ENCODE measurements at places on chromosomes 2 and 18.

GRCh38 chr18:35868915-35869314, 103.6 kb upstream of the RMP24 start:
- no peak for DNase-seq

DNA sequence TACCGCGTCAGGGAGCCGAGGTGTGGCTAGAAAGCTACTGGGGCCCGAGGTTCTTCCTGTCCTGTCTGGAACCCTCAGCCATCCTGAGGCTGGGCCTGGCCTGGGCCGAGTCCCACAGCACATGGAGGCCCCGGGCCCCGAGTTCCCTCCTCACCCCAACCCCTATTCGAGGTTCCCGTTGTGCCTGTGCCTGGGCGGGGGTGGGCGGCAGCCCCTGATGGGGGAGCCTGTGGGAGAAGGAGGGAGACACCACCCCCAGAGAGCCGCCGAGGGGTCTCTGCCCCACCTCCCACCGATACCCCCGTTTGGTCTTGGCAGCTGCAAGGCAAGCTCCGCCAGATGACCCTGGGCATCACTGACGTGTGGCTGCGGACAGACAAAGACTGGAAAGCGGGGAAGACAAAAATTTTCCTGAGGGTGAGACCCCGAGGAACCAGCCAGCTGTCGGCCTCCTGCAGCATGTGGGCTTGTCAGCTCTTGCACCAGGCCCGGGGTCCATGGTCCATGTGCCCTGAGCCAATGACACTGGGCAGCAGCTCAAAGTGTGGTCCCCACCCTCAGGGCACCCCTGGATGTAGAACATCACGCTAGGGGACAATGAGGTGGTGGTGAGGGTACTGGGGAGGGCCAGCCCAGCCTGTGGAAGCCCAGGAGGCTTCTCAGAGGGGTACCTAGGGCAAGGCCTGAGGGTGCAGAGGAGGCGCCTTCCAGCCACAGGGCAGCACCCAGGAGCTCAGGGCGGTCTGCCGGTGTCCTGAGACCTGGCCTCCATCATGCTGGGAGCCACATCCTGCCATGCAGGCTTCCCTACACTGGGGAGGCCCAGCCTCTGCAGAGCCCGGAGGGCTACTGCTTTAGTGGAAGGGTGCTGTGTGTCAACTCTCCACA, 52.5 kb upstream of the GPR17 start:
- no peak for DNase-seq

DNA sequence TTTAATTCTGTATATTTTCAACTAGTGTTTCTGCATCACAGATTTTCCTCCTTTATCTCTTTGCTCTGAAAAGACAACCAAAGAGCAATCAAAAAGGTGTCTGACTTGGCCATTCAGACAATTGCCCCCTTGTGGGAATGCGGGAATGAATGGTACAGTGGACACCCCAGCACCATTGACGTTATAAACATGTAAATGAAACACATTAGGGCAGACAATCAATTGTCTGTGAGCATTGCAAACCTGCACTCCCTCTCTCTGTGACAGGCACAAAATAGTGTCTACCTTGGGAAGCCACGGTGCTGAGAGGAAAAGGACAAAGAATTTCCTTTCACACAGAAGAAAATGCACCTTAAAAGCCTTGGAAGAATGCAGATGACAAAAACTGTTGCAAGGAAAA, 8.0 kb downstream of the ZEB2 start:
- no peak for DNase-seq

DNA sequence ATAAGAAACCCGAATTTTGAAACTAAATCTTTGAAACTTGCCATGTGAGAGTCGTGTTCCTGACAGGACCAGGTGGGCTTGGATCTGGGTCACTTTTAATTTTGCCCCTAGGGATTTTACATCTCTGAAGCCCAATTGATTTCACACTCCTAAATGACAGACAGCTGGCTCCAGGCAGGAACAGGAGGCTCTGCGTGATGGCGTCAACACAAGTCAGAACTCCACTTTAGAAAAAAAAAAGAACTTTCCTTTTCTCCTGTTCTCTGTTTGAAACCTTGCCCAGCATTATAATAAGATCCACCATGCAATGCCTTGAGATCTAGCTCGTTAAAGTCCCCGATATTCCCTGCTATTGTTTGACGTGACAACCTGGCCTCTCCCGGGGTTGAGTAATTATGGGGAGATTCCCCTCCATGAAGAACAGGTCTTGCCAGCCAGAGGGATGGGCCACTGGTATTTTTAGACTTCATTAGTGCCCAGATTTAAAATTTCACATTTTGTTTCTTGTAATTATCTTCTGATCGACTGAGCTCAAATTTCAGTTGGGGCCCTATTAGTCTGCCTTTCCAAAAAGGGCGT, 260.3 kb downstream of the KLHL29 start:
- no peak for DNase-seq

GRCh38 chr18:39434223-39434920, 1868.8 kb upstream of the CELF4 start:
- DNase-seq, result no peak
